ENCODE measurements at places on chromosomes 7 and 10.

- DNase-seq, result no peak
These were observed 42.5 kb downstream of the PRKAG2 start for GRCh38 chr7:151834271-151835035.

- no peak for DNase-seq
These were observed 243.6 kb downstream of the TWIST1 start for GRCh38 chr7:18873734-18874336.

GRCh38 chr10:28331841-28332240, 29.0 kb upstream of the MPP7 start:
- DNase-seq, result no peak

- no peak for DNase-seq
These were observed 19.7 kb upstream of the SLC18A2 start for GRCh38 chr10:117221156-117221711.

GRCh38 chr10:132319853-132320653, 11.9 kb upstream of the LRRC27 start:
- DNase-seq, result no peak

DNA sequence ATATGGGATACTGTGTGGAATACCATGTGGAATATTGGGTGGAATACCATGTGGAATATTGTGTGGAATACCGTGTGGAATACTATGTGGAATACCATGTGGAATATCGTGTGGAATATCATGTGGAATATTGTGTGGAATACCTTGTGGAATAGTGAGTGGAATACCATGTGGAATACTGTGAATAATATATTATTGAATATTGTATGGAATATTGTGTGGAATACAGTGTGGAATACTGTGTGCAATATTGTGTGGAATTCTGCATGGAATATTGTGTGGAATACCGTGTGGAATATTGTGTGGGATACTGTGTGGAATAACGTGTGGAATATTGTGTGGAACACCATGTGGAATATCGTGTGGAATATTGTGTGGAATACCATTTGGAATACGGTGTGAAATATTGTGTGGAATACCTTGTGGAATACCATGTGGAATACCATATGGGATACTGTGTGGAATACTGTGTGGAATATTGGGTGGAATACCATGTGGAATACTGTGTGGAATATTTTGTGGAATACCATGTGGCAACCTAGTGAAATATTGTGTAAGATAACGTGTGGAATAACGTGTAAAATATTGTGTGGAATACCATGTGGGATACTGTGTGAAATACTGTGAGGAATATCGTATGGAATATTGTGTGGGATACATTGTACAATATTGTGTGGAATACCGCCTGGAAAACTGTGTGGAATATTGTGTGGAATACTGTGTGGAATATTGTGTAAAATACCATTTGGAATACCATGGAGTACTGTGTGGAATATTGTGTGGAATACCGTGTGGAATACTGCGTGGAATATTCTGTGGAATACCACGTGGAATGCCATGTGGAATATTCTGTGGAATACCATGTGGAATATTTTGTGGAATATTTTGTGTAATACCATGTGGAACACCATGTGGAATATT, 133.9 kb upstream of the CHST15 start:
- no peak for DNase-seq

GRCh38 chr10:79393924-79394610, 46.8 kb downstream of the PPIF start:
- no peak for DNase-seq

DNA sequence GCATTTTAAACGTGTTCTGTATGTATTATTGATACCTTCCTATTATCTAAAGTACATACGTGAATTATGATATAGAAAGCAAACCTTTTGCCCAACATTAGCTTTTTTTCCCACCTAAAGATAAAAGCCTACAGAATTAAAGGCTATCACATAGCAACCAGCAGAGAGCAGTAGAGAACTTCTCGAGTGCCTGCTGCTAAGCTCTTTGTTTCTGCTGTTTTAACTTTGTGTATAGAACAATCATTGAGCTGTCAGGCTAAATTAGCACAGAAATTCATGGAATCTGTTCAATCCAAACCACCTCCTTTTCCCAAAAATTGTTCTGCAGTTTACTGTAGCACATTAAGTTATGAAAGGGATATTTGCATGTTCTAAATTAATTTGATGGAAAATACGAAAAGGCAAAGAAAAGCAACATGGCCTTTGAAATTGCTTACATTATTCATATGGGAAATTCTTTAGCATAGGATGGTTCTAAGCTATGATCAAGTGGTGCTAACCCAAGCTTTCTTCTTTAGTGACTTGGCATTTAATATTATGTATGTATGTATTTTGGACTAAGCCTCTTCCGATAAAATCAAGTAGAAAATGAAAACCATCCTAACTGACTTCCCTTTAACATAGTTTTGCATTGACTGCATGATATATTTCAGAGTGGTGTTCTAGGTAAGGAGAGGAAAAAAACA, 1288.5 kb downstream of the GATA3 start:
- DNase-seq, result no peak

DNA sequence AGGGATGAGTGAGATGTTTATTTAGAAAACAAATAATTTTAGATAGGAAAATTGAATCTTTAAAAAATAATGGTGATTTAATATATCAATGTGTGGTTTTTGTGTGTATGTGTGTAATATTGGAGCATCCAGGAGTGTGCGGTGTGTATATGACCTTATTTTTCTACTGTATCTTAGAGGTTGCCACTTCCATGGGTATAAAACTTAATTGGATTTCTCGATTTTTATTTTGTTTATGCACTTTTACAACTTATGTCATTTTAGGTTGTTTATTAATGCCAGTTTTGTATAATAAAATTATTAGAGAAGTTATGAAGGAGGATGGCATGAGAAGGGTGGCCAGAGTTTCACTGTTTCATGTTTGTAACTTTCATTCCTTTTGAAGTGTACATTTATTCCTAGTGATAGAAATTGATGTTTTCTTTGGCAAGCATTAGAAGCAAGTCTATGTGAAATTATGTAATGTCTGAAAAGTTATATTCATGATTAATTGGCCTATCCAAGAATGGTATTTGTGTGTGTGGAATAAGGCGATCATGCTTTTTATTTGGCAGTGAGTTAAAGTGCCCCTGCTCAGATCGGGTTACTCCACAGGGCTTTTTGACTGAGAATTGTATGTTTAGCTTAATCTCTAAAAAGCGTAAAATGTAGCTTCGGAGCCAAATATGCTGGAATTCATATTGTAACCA, 110.3 kb downstream of the KAT6B start:
- DNase-seq, result no peak

GRCh38 chr7:73308074-73308664, 457 bp downstream of the NSUN5 start:
- DNase-seq, result no peak

DNA sequence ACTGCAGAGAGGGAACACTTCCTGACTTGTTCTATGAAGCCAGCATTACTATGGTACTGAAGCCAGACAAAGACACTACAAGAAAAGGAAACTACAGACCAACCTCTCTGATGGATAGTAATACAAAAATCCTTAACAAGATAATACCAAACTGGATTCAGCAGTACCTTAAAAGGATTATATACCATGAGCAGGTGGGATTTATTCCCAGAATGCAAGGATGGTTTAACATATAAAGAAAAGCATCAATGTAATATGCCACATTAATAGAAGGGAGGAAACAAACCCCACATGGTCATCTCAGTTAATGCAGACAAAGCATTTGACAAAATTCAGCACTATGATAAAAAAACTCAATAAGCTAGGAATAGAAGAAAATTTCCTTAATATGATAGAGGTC, 47.2 kb downstream of the EBLN1 start:
- DNase-seq, result no peak

DNA sequence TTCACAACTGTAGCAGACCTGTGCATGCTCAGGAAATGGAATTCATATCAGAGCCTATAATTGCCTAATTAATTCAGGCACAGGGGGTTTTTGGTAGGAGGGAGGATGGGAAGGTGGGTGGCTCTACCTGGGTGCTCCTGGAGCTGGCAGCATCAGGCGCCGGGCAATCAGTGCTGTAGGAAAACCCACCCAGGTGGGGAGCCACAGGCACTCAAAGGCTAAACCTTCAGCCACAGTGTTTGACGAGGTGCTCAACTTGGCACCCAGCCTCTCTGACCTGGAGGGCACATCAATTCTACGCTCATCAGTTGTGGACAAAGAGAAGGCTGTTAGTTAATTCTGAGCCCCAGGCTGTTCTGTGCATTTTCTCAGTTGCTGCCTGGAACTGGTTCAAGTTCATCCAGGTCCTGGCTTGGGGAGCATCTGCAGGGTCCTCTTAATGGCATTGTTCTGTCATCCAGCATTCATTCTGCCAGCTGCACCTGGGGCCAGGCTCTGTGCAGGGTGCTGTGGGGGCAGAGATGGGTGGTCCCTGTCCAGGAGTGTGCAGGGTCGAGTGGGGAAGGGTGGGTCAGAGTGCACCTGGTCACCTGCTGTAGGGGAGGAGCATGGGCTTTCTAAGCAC, 54.1 kb upstream of the NPTX2 start:
- no peak for DNase-seq

GRCh38 chr10:2120746-2121145, 383.4 kb upstream of the ADARB2 start:
- DNase-seq, result no peak

DNA sequence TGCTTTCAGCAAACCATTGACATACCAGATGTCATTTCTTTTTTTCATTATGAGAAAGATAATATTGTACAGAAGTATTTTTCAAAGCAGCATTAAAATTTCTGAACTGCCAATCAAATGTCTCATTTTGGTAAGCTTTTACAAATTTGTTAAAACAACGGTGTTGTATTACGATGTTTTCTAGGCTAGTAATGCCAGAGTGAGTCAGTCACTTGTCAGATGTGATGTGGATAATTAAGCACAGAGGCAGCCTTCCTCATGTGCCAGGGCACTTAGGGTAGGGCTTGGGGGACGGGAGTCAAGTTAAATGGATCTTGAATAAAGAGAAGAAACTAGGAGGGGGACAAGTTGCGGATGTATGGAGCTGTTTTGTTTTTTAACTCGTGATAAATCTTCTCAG, 10.1 kb downstream of the PSTK start:
- DNase-seq, result no peak

GRCh38 chr7:132836746-132837145, 245.1 kb downstream of the CHCHD3 start:
- DNase-seq, result no peak

DNA sequence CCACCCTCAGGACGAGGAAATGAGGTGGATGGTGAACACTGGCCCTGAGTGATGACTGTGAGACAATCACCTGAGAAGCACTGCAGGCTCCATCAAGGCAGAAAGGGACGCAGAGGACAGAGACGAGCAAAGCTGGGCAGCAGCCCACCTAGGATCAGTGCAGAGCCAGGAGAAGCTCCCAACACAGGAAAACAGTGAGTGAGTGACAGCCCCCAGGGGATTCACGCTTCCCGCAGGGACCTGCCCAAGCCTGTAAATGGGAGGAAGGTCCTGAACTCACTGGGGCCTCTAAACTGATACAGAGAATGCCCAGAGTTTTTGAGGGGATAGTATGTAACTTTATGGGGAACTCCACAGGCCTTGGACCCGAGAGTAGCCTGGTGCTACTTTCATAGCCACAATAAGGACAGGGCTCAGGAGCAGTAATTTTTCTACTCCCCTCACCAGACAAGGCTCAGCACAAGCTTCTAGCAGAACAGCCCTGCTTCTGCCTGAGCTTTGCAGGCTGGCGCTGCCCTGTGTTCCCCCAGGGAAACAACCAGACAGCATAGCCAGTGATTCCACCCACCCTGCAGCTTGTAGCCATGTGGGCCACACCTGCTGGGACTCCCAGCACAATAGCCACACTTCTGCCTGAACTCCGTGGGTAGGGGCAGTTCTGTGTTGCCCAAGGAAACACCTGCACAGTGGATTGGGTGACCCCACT, 708.4 kb downstream of the POM121L12 start:
- no peak for DNase-seq

GRCh38 chr7:26307226-26307625, 15.6 kb downstream of the SNX10 start:
- DNase-seq, result no peak

GRCh38 chr7:94406696-94407095, 12.0 kb downstream of the COL1A2 start:
- no peak for DNase-seq

DNA sequence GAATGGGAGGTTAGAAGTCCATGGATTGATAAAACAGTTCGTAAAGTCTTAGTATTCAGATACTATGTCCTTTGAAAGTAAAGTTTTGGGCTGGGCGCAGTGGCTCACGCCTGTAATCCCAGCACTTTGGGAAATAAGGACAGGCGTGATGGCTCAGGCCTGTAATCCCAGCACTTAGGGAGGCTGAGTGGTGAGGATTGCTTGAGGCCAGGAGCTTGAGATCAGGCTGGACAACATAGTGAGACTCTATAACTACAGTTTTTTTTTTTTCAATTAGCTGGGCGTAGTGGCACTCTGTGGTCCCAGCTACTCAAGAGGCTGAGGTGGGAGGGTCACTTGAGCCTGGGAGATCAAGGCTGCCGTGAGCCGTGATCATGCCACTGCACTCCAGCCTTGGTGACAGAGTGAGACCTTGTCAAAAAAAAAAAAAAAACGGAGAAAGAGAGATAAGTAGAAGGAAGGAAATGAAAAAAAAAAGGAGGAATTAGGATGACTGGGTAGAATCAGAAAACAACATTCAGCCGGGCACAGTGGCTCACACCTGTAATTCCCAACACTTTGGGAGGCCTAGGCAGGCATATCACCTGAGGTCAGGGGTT, 25.7 kb upstream of the AGFG2 start:
- no peak for DNase-seq

- no peak for DNase-seq
These were observed 20.9 kb upstream of the CPXM2 start for GRCh38 chr10:123912466-123912865.

DNA sequence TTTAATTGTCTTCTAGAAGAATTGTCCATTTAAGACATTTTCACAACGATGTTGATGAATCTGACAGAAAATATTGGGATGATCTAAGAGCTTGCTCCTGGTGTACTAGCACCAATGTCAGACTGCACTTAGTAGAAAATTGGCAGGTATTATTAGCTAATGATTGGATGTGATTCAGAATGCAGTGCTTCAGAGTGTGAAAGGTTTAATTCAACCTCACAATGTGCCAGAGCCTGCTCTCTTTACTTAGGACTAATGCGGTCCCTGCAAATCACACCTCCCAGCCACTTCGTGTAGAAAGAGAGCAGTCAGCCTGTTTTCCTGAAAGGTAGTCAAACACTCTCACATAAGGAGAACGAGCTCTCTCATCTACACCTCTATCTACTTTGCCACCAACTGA, 197.5 kb downstream of the ZNF438 start:
- no peak for DNase-seq

DNA sequence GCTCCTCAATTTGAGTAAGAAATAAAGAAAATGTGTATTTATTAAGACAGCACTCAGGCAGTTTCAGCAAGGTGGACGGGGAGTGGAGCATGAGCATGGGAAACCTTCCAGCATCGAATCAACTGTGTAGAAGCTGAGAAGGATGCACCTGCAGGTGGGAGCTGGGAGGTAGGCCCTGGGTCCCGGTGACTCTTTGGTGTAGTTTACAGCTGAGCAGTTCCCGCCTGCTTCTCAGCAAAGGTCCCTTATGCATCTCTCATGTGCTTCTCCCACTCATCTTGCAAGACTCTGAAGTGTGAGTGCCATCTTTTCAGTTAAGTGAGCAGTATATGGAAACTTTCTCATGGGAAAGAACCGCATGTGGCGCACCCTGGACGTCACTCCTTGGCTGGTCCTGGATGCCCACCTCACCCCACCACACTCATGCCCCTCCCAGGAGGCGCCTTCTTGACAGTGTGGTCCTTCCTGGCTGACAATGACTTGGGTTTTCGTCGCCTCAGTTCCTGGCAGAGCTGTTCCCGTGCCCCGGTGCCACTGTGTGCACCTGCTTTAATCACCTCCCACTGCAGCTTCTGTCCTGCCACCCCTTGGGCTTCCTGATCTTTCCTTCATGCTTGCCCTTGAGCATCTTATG, 19.8 kb upstream of the PURB start:
- DNase-seq, result no peak

Measured in cortex of kidney (tissue), 1 donor.